ENCODE measurements at places on chromosomes 6 and 20.

GRCh38 chr6:151385177-151385576, 6.2 kb downstream of the ZBTB2 start:
- no peak for DNase-seq

- no peak for DNase-seq
Measured at GRCh38 chr6:157516319-157517026, 135.5 kb downstream of the ZDHHC14 start.

GRCh38 chr6:149895833-149896271, 2.1 kb downstream of the RAET1E start:
- no peak for DNase-seq

DNA sequence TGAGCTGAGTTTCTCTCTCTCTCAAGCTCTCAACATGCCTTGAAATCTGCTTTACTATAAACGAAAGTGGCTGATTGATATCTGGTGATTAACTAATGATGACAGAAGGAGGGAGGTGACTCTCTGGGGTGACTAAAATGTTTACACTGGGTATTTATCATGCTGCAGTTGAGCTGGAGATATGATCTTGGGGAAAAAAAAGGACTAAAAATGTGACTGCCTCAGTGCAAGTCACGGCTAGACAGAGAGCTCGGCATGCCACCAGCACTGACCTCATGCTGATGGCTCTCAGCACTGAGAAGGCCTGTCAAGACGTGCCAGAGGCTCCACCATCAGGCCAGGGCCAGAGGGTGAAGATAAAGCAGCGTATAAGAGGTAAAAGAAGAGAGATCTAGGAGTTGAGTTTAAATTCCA, 103.1 kb upstream of the SPACA1 start:
- peak; percentile 51 for DNase-seq

DNA sequence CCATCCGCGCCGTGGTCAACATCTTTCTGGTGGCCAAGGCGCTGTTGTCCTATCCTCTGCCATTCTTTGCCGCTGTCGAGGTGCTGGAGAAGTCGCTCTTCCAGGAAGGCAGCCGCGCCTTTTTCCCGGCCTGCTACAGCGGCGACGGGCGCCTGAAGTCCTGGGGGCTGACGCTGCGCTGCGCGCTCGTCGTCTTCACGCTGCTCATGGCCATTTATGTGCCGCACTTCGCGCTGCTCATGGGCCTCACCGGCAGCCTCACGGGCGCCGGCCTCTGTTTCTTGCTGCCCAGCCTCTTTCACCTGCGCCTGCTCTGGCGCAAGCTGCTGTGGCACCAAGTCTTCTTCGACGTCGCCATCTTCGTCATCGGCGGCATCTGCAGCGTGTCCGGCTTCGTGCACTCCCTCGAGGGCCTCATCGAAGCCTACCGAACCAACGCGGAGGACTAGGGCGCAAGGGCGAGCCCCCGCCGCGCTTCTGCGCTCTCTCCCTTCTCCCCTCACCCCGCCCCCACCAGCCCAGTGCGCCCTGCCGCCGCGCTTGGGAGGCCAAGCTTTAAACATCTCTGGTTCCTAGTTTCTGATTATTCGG, 4.0 kb downstream of the SLC32A1 start:
- DNase-seq, result no peak

DNA sequence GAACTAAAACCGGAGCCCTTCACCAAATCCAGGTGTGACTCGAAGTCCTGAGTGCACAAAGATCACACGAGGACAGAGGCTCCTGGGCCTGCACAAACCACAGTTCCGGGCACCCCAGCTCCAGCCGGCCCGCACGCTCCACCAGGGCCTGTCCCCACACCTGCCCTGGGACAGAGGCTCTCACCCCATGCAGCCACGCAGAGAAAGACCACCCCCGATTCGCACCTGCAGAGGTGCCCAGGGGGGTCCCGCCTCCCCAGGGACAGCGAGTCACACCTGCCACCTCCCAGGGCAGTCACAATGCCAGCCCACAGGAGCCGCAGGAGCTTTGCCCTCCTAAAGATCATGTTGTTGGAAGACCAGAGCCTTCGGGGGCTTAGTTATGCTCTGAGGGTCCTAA, 25.4 kb upstream of the MRGBP start:
- DNase-seq, result no peak

- DNase-seq, result no peak
Measured at GRCh38 chr20:297925-298775, 780 bp downstream of the ZCCHC3 start.

- DNase-seq, result no peak
Measured at GRCh38 chr6:27777614-27778355, 134.4 kb downstream of the OR2B2 start.

GRCh38 chr20:24665196-24665595, 195.8 kb downstream of the SYNDIG1 start:
- DNase-seq, result no peak

- DNase-seq, result no peak
Measured at GRCh38 chr6:134628154-134628553, 310.2 kb upstream of the SGK1 start.
